ENCODE measurements at places on chromosomes 2 and 18. TPM values are rescaled to one million over a fixed set of nuclear protein-coding genes. Genes with fewer than 3 reads are reported as not detected.

SERPINB4 gene
- not detected for total RNA-seq

- DNase-seq, result no peak
Observed at GRCh38 chr2:135703300-135703699, 38.4 kb upstream of the UBXN4 start.

GALNT13 gene
- not detected for total RNA-seq

- no peak for DNase-seq
Observed at GRCh38 chr2:159131267-159131913, 155.1 kb downstream of the WDSUB1 start.

- no peak for DNase-seq
Observed at GRCh38 chr2:44166096-44166495, 2.6 kb upstream of the PPM1B start.
